ENCODE measurements at places on chromosomes 2 and 18.

- DNase-seq: no peak
These were observed 8.4 kb downstream of the EPG5 start for GRCh38 chr18:45958730-45959129.

DNA sequence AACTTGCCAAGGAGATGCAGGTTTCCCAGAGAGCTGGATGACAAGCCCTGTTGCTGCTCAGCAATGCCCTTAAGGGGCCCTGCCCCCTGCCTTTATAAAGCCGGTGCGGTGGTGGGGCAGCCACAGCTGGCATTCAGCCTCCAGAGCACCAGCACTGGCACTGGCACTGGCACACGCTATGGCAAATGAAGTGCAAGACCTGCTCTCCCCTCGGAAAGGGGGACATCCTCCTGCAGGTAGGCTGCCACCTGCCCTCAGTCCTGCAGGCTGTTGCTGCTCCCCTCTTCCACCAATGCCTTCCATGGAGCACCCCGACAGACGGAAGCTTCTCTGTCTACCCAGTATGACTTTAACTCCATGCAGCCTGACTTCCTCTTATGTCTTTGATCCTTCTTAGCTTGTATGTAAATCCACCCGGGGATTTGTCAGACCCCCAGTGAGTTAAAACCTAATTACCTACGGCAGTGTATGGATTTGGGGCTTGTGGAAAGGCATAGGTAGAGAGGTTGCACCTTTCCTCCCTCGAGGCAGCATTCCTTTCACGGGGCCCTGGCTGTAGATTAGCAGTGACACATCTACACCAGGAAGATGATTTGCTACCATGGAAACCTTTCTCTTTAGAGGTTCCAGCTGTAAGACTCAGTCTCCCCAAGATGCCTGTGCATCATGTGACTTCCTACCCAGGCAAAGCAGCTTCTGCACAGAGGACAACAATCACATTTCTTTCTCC is at the start of gene DAPL1:
Gene DAPL1 (plus strand): TSS at position 123 of the 730 bp plus-strand sequence. CDS start 56 bp downstream, at position 179.
- DNase-seq: no peak

DNA sequence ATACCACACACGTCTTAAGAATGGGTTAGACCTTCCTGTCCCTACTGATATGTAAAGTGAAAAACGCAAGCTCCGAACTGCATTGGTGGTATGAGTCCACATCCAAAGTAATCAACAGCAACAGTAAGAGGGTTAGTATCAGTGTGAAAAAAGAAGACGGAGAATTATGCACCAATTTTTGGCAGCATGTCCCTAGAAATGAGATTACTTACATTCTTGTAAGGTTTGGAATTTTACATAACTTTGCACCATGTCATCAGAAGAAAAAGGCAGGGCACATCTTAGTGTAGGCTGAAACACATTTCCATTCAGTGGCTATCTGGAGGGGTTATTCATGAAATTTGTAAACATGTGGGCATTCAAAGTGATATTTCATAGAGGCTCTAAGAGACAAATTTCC is 88.2 kb downstream of the LONRF2 start:
- no peak for DNase-seq

DNA sequence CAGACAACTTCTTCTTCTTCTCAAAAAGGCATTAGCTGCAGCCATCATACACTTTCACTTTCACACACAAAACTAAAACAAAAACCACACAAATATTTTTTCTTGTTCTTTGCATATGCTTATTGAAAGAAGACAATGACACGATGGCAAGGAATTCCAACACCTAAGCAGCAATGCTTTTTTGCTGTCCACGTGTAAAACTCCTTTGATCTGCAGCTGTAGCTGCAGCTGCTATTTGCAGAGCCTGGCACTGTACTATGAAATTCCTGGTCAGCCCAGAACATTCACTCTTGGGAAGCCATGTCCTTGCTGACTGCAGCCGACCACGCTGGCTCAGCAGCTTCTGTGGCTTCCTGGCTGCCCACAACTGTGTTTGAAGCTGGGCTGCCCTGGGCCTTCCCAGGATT is 316.2 kb downstream of the CDH2 start:
- DNase-seq: no peak

DNA sequence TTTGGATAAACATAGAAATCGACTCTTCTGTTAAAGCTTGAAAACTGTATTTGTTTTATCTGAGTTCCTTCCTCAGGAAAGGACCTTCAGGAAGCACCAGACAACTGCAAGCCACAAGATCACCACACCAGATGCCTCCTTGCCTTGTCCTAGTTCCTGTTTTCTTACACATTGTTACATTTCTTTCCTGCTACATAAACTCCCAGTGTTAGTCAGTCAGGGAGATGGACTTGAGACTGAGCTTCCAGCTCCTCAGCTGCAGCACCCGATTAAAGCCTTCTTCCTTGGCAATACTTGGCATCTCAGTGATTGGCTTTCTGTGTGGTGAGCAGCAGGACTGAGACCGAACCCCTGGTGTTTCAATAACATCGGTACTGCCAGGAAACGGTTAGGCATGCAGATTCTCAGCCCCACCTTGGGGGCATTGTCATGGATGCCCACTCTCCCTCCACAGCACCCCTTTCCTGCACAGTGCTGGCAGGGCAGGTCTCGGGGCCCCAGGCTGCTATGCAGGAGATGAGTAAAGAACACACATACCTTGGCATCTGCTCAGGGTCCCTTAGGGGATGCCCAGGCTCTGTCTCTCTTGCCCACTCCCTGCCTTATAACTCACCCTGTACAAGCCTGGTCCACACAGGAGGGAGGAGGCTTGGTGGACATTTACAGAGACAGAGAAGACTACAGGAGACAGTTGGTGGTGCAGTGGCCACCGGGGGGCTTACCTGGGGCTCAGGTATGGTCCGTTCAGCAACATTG is 32.6 kb downstream of the ANKMY1 start:
- DNase-seq: no peak

DNA sequence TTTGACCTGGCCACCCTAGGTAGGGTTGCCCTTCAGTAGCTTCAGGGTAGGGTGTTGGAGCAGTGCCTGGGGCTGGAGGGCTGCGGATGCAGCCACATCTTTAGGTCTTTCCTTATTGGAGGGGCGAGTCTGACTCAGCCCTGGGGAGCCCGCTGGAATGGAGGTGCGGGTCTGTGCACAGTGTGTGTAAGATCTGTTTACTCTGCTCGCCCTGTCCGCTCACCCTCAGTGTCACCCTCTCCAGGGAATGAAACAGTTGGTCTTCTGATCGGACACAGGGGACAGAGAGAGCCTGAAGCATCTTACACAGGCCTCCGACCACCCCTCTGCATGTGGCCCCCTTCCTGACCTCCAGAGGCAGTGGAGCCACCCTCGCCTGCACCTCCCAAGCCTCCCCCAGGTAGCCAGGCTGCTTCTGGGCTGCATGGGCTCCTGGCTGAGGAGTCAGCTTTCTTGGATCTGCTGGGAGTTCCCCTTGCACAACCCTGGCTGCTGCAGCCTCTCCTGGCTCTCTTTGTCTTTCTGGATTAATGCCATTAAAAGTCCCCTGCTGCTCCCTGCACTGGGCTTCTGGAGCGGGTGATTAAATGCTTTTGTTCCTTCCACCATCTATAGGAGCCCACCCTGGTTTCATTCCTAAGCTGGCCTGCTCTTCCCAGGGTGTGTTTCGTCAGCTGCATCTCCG is 82.6 kb downstream of the ASB1 start:
- DNase-seq: no peak

- no peak for DNase-seq
These were observed 53.8 kb downstream of the SMAD7 start for GRCh38 chr18:48896875-48897511.

- no peak for DNase-seq
These were observed 151.3 kb downstream of the KCTD1 start for GRCh38 chr18:26397019-26397418.

DNA sequence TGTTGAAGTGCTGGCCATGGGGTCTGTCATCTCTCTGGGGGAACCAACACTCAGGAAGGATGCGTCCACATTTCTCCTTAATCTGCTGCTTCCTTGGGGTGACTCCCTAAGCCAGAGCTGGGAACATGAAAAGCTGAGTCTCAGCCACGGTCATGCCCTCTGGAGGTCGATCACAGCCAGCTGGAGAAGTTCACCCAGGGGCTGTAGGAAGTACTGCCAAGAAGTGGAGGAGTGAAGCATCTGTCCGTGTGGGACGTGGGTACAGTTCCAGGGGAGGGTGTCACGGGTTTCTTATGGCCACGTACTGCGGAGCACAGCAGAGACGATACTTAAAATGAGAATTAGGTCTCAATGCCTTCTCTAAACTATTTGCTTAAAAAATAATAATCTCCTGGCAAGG is 42.4 kb upstream of the IGFBP2 start:
- no peak for DNase-seq

- DNase-seq: no peak
These were observed 30.9 kb downstream of the PRPF40A start for GRCh38 chr2:152686321-152686720.

DNA sequence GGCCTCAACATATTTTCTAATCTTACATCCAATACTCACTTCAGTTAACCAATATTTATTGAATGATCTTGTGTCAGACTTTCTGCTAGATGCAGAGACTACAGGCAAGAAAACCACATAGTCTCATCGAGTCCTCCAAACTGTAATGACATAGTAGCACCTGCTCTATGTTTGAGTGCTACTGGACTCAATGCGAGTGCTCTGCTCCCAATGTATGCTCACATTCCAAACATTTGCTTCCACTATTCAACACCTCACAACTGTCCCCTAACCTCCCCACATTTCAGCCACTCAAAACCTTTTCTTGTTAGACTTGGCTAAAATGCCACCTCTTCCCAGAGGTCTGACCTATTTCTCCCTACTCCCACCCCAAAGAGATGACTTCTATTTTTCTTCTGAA is 65.2 kb downstream of the SLC66A3 start:
- no peak for DNase-seq

- no peak for DNase-seq
These were observed 59.8 kb downstream of the BCL2 start for GRCh38 chr18:63259567-63260379.

- no peak for DNase-seq
These were observed 871 bp upstream of the DUSP28 start for GRCh38 chr2:240559286-240559685.

GRCh38 chr2:19244460-19245363 is 113.7 kb downstream of the OSR1 start:
- DNase-seq: no peak

DNA sequence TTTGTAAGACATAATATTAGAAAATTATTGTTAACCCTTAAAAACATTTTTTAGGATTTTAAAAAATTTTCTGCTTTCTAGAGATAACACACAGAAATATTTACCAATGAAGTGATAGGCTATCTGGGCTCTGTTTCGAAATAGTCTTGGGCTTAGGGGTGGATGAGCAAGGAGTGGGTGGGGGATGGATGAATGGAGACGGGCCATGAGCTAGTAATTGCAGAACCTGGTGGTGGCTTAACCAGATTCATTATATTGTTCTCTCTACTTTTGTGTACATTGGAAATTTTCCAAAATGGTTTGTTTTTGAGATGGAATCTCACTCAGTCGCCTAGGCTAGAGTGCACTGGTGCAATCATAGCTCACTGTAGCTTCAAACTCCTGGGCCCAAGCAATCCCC is 89.6 kb downstream of the TCF7L1 start:
- no peak for DNase-seq

GRCh38 chr2:55418072-55418471 is 1.6 kb downstream of the CCDC88A start:
- no peak for DNase-seq

GRCh38 chr2:240286596-240286995 is 146.1 kb upstream of the OTOS start:
- DNase-seq: no peak

GRCh38 chr18:56487801-56488200 is 150.6 kb downstream of the TXNL1 start:
- DNase-seq: no peak

GRCh38 chr2:101706819-101707177 is 9.3 kb downstream of the MAP4K4 start:
- no peak for DNase-seq

GRCh38 chr2:53265544-53266299 is 501.9 kb upstream of the CHAC2 start:
- DNase-seq: no peak

DNA sequence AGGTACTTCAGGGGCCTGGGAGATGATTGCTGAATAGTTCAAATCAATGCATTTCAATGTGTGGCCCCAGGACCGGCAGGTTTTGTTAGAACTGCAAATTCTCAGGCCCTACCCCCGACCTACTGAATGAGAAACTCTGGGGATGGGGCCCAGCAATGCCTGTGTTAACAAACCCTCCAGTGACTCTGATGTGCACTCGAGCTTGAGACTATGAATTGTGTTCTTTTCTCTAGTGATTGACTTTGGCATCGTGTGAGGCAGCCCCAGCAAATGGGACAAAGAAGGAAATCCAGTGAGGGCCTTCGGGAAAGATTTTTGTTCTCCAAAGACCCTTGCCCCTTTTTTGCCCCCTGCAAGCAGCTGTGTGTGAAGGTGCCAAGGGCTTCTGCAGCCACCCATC is 22.4 kb downstream of the ALK start:
- no peak for DNase-seq

DNA sequence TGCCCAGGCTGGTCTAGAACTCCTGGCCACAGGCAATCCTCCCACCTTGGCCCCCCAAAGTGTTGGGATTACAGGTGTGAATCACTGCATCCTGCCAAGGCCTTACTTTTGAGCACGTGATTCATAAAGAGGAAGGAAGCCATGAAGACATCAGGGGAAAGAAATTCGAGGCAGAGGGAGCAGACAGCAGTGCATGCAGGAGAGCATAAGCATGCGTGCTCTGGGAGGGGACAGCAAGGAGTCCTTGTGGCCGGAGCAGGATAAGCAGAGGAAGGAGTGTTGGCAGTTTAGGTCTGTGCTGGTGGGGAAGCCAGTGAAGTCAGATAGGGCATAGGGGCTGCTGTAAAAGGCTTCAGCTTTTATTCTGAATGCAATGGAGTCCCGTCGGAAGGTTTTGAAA is 400.5 kb upstream of the RAB12 start:
- DNase-seq: no peak

DNA sequence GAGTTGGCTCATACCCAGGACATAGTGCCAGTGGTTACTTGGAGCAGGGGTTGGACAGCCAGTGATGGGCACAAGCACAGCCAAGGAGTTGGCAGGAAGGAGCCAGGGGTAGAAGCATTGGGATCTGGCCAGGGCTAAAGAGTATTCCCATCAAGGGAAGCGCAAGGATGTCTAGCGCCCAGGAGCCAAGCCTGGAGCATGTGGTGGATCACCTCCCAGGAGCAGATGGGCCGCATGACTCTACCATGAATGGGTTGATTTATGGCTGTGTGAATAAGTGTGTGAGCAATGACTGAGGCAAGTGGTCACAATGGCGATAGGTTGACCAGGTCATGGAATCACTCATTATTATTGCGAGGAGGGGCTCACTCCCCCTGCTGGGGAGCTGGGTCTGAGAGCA is 111.1 kb downstream of the FHOD3 start:
- no peak for DNase-seq

- DNase-seq: no peak
These were observed 167.4 kb upstream of the RAB6C start for GRCh38 chr2:129812071-129812470.

All from stimulated activated CD8-positive, alpha-beta memory T cell treated with anti-CD3 and anti-CD28 coated beads, Interleukin-7, amount 100 ng/mL, for 1 hour (primary cell).